ENCODE measurements at places on chromosomes 16 and 17. TPM values are rescaled to one million over a fixed set of nuclear protein-coding genes. Genes with fewer than 3 reads are reported as not detected.
A peak's percentile ranks its signal among the peaks of the same experiment; 100 is the strongest.

The KRTAP3-1 gene
- not detected for total RNA-seq

The KRTAP1-1 gene
- total RNA-seq = not detected

The CCDC92B gene
- 0.68 TPM for total RNA-seq

The KRTAP4-3 gene
- not detected for total RNA-seq

The SLC13A2 gene
- not detected for total RNA-seq

- no peak for ATAC-seq
Measured at GRCh38 chr17:45288825-45289224, 26.9 kb upstream of the SPATA32 start.

DNA sequence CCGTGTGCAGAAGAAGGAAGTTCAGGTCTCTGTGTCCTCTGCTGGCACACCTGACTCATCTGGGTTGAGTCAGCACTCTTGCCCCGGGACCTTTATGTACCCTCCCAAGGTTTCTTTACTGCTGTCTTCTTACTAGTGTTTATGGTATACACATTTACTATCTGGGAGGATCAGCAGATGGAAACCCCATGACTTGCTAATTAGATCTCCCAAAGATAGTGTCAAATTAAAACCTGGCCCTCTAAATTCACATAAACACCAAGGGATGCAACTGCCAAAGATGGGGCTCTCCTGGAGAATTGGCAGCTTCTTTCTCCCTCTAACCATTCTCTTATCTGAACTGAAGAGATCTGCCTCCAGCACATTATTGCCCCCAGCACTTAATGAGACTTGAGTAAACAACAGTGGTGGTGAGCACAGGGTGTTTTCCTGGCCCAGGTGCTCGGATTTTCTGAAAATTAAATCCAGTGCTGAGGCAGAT is 718.1 kb upstream of the SOX9 start:
- ATAC-seq = peak; percentile 90

DNA sequence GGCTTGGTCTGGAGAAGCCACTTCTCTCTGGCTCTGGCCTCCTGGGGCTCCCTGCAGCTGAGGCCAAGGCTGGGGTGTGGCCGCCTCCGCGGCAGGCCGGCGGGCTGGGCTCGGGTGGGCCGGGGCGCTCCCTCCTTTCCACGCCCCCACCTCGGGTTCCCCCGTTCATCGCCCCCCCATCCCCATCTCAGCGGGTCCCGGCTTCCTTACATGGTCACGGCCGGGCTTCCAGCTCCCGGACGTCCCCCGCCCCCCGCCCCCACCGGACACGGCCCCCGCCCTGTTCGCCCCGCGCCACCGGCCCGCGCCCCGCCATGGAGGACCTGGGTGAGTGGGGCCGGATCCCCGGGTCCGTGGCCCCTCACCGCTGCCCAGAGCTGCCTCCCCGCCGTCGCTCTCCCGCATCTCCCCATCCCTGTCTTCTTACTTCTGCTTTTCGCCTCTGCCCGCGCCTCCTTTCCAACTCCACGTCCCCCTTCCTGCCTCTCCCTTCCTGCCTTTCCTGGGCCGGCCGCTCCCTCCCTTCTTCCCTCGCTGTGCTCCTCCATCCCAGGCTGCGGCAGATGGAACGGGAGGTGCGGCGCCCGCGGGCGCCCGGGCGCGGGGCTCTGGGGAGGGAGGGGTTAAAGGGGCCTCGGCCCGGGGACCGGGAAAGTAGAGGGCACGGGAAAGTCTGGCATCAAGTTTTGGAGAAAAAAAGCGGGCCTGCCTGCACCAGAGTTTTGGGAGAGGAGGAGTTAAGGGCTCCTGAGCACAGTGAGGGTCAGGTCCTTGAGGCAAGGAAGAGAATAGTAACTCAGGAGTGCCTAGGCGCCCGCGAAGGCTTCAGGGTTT is at the start of gene TGFB1I1:
Gene TGFB1I1, plus strand, starts transcription at position 278 of the 834 bp plus-strand sequence. Its CDS starts 37 bp downstream, at position 315.
- peak; percentile 31 for ATAC-seq

DNA sequence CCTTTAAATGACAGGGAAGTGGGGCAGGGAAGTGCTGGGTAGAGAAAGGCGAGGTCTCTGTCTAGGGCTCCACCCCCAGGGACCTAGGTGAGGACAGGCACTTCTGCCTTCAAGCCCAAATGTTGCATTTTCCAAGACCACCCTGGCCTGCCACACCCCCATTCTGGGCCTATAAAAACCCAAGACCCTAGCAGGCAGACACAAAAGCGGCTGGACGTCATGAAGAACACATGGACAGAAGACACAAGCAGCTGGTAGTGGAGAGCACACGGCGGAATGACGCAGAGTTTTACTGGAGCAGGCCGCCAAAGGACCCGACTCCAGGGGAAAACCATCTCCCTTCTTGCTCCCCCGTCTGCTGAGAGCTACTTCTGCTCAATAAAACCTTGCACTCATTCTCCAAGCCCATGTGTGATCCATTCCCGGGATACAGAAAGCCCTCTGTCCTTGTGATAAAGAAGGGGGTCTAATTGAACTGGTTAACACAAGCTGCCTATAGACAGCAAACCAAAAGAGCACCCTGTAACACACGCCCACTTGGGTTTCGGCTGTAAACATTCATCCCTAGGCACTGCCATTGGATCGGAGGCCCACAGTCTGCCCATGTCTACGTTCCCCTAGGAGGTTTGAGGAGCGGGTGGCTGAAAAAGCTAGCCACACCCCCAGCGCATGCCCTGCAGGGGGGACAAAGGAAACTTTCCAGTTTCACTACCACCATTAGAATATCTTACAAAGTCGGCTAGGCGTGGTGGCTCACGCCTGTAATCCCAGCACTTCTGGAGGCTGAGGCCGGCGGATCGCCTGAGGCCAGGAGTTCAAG is 622.2 kb upstream of the SALL1 start:
- no peak for ATAC-seq

DNA sequence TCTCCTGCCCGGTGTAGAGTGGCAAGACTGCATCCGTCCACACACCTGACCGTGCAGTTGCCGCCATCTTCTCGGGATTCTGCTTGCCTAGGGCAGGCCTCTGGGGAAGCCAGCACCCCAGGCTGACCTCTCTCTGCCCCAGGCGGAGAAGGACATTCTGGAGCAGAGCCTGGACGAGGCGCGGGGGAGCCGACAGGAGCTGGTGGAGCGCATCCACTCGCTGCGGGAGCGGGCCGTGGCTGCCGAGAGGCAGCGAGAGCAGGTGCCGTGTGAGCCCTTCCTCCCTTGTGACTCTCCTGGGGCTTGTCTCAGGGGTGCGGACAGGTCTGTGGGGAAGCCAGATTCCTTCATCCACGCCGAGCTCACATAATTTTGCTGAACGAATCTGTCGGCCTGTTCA is 19.8 kb downstream of the CARD14 start:
- no peak for ATAC-seq

- no peak for ATAC-seq
Measured at GRCh38 chr16:84000989-84001642, 33.1 kb downstream of the NECAB2 start.

DNA sequence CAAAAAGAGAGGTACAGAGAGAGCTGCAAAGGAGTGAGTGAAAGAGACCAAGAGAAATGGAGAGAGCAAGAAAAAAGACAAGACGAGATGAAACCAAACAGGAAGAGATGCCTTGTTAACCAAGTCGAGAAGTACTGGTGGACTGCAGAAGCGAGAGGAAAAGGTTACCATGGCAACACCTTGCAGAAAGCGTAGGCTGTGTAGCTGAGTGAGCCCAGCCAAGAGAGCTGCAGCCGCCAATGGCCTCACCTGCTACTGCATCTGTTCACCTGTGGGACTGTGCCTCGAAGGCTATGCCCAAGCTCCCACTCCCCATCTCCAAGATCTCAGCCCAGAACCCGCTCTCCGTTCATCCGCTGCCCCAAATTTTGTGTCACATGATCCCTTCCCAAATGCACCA is 161.3 kb downstream of the SLC39A11 start:
- no peak for ATAC-seq

GRCh38 chr17:45995627-45996270 is 3.3 kb upstream of the STH start:
- no peak for ATAC-seq

- ATAC-seq = no peak
Measured at GRCh38 chr17:68468334-68468733, 11.0 kb upstream of the WIPI1 start.

GRCh38 chr16:29858149-29858849 is 4.7 kb downstream of the CDIPT start:
- no peak for ATAC-seq
